ENCODE measurements at places on chromosomes 1 and 21.

DNA sequence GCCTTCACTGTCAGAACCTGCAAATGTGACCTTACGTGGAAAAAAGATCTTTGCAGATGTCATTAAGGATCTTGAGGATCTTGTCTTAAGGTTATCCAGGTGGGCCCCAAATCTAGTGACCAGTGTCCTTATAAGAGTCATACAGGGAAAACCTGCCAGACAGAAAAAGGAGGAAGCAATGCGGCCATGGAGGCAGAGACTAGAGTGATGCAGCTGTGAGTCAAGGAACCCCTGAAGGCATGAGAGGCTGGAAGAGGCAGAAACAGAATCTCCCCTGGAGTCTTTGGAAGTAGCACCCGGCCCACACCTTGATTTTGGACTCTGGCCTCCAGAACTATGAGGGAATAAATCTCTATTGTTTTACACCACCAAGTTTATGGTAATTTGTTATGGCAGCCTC, 36.5 kb upstream of the DNASE2B start:
- no peak for DNase-seq

- no peak for DNase-seq
Measured at GRCh38 chr1:90580176-90580575, 136.9 kb downstream of the BARHL2 start.

DNA sequence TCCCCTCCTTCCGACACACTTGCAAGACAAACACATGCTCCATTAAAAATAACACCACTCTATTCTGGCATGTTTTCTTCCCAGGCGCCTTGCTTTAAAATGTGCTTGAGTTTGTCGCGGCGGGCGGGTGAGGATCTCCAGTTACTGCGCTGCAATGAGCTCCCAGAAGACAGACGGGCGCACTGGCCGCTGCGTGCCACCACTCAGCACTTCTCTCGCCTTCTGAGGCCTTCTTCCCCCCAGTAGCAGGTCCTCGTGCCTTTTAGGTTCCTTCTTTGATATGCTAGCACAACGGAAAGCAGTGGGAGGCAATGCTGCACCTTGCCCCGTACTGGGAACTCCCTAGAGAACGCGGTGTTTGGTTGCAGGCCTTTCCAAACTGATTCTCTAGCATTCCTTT, 279.5 kb upstream of the NR5A2 start:
- DNase-seq = no peak

DNA sequence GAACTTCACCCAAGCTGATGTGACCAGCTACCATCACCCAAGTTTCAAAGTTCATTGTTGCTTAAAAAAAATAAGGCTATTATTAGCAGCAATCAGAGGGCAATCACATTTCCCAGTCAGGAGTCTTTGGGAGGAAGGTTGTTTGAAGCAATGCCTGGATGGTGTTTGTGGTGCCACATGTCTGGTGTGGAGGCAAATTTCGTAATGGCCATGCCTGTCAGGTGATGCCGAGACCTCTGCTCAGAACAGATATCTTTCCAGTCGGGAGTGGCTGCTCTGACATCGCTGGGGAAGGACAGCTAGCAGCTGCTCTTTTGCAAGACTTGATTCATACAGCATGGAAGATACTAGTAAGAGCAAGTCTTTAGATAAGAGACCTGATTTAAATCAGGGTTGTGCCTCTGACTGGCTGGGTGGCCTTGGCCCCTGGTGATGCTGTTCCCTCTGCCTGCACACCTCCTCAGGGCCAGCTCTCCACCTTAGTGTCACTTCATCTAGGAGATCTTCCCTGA, 187.8 kb upstream of the JUN start:
- no peak for DNase-seq

- no peak for DNase-seq
Measured at GRCh38 chr1:220426989-220427388, 100.9 kb upstream of the MARK1 start.

DNA sequence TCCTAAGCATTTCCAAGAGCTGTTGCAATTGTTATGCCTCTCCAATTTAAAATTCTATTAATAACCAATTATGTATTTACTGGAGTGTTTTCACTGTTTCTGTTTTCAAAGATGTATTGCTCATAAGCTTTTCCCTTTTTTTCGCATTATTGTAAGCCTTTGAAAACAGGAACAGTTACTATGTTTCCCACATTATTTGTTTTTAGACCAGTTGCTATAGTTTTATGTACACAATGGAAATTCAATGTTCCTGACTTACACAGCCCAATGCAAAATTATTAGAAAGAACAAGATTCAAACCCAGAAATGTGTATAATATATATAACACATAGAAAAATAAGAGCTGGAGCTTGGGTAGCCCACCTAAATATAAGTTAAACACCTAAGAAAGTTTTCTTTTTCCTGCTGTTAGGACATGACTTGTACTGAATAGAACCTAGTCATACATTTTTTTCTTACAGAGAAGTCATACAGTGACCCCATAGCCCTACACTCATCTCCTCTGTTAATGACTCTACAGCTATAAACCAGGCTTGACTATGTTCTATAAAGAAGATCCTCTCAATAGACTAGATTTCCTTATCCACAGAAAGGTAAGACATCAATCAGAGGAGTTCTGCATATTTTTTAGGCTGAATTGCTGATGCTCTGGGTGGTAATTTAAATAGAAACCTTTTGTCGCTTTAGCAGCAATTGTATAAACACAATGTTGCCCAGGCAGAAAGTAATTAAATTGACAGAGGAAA, 299.6 kb downstream of the USH2A start:
- DNase-seq = no peak

DNA sequence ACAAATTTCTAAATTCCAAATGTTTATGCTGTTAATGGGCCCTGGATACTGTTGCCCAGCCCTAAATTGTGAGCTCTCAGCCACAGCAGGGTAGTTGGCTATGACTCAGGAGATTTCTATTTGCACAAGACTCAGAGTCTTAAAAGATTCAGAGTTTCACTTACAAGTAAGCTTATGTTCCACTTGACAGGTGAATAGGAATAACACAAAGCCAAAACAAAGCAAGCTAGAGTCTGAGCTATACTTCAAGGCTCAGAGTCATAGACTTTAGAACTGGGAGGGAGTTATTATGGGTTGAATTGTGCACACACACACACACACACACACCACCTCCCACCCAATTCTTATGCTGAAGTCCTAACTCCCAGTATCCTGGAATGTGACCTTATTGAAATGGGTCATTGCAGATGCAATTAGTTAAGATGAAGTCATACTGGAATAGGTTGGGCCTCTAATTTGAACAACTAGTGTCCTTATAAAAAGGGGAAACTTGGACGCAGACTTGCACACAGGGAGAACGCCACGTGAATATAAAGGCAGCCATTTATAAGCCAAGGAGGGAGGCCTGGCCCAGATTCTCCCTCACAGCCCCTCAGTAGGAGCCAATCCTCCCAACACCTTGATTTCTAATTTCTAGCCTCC, 30.2 kb downstream of the PRDX6 start:
- DNase-seq = peak; percentile 21

DNA sequence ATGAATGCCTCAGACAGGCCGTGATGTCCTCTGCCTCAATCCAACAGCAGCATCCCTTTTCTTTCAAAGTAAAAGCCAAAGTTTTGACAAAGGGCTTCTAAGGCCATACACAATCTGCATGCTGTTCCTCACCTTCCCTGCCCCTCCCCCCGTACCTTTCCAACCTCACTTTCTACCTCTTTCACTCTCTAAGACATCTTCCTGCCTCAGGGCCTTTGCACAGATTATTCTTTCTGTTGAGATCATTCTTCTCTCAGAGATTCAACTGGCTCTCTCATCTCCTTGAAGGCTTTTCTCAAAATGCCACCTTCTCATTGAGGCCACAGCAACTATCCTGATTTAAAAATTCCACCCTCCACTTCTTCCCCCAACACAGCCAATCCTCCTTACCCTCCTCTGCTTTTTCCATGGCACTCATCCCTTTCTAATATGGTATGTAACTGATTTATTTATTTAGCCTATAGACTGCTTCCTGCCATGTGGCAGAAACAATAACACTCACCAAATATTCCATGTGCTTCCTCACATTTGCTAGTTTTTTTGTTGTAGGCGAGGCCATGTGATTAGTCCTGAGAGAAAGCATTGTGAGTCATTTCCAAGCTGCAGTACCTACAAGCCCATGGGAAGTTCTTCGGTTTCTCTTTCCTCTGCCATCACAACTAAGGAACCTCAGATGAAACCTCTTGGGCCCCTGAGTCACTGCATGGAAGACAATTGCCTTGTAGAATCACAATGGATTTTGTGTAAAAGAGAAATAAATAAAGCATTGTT, 58.7 kb upstream of the GADD45A start:
- peak; percentile 76 for DNase-seq
